ENCODE measurements at places on chromosomes 1 and 21.

DNA sequence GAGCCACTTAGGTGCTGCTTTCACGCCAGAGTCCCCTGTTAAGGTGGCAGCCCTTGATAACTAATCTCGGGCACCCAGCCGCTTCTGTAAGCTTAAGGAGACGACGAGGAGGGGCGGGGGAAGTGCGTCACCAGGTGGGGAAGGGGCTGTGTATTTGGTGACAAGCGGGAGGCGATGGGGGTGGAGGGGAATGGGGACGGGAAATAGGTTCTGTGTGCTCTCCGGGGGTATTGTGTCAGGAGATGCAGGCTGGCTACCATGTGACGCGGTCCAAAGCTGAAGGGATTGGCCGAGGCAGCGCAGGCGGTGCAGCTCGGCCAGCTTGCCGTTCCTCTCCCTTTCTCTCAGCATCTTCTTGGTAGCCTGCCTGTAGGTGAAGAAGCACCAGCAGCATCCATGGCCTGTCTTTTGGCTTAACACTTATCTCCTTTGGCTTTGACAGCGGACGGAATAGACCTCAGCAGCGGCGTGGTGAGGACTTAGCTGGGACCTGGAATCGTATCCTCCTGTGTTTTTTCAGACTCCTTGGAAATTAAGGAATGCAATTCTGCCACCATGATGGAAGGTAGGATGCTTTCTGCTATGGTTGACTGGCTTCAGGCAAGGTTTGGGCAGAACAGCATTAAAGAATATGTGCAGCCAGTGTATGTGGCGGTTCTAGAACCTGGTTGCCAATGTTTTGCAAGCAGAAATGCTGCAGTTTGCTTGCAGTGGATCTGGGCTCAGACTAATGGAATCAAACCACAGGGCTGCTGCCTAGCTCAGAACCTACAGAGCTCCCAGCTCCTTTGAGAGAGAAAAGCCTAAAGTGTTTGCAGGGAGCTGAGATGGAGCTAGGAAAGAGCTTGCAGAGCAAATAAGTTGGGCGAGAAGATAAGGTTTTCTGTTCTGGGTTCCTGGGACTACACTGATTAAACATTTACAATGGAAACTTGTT, at the start of gene SGIP1:
Gene SGIP1 (plus strand): TSS at position 350 of the 937 bp plus-strand sequence. CDS start 206 bp downstream, at position 556.
- no peak for DNase-seq

DNA sequence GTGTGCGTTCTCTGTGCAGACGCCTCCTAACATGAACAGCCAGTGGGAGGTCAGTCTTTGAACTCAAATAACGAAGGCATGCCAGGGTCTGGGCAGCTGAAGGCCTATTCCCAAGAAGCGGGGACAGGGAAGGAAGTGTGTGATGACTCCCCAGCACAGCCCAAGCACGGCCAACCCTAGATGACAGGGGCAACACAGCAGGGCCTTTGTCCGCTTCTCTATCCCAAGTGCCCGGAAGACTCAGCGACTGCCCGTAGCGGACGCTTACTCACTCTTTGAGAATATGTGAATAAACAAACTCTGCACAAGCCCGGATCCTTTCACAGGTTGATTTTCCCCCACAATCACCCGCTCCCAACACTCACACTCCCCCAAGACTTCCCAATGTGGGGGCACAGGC, 11.2 kb downstream of the C1orf198 start:
- DNase-seq, result no peak

DNA sequence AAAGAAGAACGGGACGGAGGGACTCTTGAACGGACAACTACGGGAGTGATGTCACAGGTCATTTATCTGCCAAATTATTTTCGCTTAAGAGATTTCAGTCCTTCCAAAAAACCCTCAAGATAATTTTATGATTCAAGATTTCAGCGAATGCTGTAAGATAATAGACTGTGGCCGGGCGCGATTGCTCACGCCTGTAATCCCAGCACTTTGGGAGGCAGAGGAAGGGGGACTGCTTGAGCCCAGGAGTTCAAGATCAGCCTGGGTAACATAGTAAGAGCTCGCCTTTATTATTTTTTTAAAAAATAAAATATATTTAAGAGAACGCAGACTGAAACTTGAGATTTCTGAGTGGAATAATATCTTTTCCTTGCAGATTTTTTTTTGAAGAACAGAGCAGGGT, 609 bp downstream of the RWDD2B start:
- DNase-seq, result no peak

GRCh38 chr1:182235952-182236650, 155.5 kb downstream of the GLUL start:
- no peak for DNase-seq

DNA sequence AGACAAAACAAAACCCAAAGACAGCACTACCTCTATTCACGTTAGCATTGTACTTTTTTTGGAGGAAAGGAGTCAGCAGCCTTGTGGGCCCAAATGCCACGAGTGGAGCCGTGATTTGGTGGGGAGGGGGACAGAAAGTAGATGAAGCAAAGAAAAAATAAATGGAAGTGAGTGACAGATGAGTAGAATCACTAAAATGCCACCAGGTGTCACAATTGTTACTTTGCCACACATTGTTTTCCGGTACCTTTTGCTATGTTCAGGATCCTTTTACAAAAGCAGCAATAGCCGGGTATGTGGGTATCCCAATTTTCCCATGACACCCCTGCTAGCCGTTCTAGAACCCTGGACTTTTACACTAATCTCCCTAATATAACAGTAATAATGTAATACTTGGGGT, 85.0 kb upstream of the AK4 start:
- no peak for DNase-seq

DNA sequence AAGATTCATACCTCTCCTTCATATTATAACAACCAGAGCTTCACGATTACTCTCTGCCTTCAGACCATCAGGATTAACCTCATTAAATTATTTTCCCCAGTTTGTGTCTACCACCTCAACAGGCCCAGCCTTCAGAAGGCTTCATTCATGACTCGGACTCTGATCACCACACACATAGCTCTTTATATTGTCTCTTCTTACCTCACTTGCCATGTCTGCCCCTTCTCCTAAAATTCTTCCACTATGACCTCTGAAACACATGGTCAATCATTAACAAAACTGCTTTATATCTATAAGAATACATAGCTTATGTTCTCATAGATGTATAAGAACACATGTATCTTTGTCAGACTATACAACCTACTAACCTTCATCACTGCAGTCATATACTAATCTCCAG, 79.8 kb downstream of the USP1 start:
- DNase-seq, result no peak

- DNase-seq, result no peak
Observed at GRCh38 chr21:42526379-42526727, 12.7 kb downstream of the SLC37A1 start.

GRCh38 chr1:181356505-181357340, 126.6 kb upstream of the CACNA1E start:
- DNase-seq, result no peak

DNA sequence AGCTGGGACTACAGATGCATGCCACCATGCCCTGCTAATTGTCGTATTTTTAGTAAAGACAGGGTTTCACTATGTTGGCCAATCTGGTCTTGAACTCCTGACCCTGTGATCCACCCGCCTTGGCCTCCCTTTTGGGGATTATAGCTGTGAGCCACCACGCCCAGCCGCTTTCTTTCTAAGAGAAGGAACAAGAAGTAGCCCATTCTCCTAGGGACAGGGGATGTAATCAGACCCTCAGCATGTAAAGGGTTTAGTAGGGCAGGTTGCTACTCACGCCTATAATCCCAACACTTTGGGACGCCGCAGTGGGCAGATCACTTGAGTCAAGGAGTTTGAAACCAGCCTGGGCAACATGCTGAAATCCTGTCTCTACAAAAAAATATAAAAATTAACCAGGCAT, 189.7 kb downstream of the TOMM20 start:
- no peak for DNase-seq

DNA sequence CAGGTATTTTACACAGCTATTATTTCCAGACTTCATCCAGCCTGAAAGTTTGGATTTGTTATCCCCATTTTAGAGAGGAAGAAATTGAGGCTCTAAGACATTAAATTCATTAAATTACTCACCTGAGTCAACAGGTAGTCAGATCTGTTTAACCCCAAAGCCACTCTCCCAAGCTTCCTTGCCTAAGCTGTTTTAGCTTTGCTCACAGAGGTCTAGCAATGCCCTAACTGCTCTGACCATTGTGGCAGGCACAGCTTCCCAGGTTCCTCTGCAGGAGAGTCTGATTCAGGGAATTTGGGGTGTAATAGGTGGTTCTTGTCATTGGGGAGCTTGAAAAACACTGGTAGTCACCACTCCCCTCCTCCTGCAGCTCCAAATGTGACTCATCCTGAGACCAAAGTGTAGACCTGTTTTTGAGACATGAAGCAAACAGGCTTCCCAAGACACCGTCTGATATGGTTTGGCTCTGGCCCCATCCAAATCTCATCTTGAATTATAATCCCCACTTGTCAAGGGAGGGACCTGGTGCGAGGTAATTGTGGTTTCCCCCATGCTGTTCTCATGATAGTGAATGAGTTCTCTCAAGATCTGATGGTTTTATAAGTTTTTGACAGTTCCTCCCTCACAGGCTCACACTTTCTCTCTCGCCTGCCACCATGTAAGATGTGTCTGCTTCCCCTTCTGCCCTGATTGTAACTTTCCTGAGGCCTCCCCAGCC, 142.8 kb upstream of the DNAH14 start:
- no peak for DNase-seq

- no peak for DNase-seq
Observed at GRCh38 chr1:185654952-185655314, 79.3 kb upstream of the HMCN1 start.

DNA sequence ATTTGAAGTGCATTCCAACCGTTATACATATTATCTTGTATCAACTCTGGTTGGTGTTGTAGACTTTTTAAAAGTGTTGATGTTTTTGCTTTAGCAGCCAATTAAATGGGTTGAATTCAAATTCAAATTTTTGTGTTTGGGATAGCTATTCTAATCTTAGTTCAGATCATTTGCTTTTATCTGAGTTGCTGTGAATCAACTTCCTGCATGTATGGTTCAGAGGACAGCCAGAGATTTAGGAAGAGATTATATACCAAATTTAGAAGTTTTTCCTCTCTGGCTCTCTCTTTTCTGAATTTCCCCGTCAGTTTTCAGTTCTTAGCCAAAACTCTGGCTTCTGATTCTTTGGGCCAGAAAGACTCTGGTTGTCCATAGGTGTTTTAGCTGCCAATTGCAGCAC, 415.5 kb downstream of the NUF2 start:
- no peak for DNase-seq

- peak; percentile 79 for DNase-seq
Observed at GRCh38 chr21:43646550-43647260, 12.6 kb downstream of the HSF2BP start.

- no peak for DNase-seq
Observed at GRCh38 chr1:78884685-78885452, 121.7 kb downstream of the ADGRL4 start.

DNA sequence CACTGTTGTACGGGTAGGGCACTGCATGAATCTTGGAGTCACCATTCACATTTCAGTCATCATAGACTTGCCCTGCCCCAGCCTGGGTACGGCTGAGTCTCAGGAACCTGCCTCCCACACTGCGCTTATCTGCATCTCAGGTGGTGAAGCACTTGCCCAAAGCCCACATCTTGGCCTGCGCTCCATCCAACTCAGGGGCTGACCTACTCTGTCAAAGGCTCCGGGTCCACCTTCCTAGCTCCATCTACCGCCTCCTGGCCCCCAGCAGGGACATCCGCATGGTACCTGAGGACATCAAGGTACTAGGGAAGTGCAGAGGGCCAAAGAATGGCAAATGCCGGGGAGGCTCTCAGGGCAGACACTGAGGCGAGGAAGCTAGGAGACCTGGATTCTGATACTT, 11.7 kb downstream of the RHOC start:
- no peak for DNase-seq

DNA sequence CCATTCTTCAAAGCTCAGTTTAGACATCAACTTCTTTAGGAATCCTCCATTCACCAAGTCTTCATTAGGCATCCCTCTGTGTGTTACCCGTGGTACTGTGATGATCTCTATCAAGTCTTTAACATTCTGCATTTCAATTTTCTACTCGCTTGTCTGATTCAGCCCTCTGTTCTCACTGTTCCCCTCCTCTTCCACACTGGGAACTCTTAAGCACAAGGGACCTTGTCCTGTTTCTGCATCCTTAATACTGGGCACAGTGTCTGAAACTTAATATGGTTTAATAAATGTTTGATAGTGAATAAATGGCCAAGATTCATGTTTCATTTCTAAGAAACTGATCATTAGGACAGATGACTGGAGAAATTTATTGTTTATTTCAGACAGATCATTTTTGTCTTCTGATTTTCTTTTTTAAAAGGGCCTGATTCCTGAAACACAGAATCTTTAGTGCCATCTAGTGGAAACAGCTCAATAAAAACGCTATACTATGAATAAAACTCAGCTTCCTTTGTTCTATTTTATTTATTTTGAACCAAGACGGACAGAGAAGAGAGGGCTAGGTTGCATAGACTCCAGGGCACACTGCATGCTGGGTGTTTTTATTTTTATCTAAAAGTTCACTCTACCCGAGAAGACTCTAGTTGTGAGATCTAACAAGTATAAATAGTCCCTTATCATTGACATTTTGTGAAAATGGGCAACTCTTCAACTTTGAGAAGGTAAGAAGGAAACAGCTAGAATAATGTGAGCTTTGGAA, 7.0 kb upstream of the TRIM45 start:
- DNase-seq, result no peak

GRCh38 chr21:46221664-46222435, 6.7 kb downstream of the LSS start:
- DNase-seq, result no peak
